ENCODE measurements at places on chromosomes 7 and 10.

GRCh38 chr10:128476845-128477244 lies 350.6 kb upstream of the MKI67 start:
- H3K4me1 ChIP-seq = no peaks in the 10 kb centered on the region
- H3K36me3 ChIP-seq = no peaks in the 10 kb centered on the region
- H3K27me3 ChIP-seq = no peaks in the 10 kb centered on the region

- H3K36me3 ChIP-seq = no peaks in the 10 kb centered on the region
- no peaks in the 10 kb centered on the region for H3K27me3 ChIP-seq
- no peaks in the 10 kb centered on the region for H3K4me1 ChIP-seq
- no peak overlapping the region for H3K27ac ChIP-seq
- DNase-seq = no peak
Observed at GRCh38 chr7:41588341-41588740, 114.5 kb downstream of the INHBA start.

- no peaks in the 10 kb centered on the region for H3K36me3 ChIP-seq
- peak; percentile 33 for DNase-seq
- no peak overlapping the region for H3K27ac ChIP-seq
- no peak overlapping the region for H3K4me3 ChIP-seq
- no peaks in the 10 kb centered on the region for H3K4me1 ChIP-seq
- no peaks in the 10 kb centered on the region for H3K27me3 ChIP-seq
Observed at GRCh38 chr10:50367732-50368131, 116.4 kb upstream of the ASAH2 start.

GRCh38 chr10:87804939-87805569 lies 13.0 kb downstream of the ATAD1 start:
- DNase-seq = no peak
- no peak overlapping the region for H3K4me3 ChIP-seq
- H3K27me3 ChIP-seq = no peaks in the 10 kb centered on the region
- no peak overlapping the region for H3K27ac ChIP-seq
- peaks cover 97% of the 10 kb centered on the region for H3K36me3 ChIP-seq
- no peaks in the 10 kb centered on the region for H3K4me1 ChIP-seq

DNA sequence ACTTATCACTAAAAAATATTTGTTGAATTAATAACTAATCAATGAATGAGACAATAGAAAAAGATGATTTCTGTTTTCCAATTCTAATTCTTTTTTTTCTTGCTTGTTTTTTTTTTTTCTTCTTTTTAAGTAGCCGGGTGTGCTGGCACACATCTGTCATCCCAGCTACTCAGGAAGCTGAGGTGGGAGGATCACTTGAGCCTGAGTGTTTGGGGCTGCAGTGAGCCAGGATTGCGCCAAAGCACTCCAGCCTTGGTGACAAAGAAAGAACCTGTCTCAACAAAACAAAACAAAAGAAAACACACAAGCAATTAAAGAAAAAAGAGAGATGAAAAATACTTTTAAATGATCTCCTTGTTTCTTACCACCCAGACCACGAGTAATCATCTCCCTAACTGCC lies 1109.3 kb downstream of the REEP3 start:
- no peak overlapping the region for H3K27ac ChIP-seq
- DNase-seq = no peak
- H3K27me3 ChIP-seq = no peaks in the 10 kb centered on the region

- H3K4me3 ChIP-seq = no peak overlapping the region
- H3K4me1 ChIP-seq = no peaks in the 10 kb centered on the region
- 0 out of 2 replicates have a peak, but pooled peaks cover 2% of the 10 kb centered on the region for H3K27me3 ChIP-seq
- no peaks in the 10 kb centered on the region for H3K36me3 ChIP-seq
Observed at GRCh38 chr7:150947761-150948651, 30.1 kb downstream of the KCNH2 start.

DNA sequence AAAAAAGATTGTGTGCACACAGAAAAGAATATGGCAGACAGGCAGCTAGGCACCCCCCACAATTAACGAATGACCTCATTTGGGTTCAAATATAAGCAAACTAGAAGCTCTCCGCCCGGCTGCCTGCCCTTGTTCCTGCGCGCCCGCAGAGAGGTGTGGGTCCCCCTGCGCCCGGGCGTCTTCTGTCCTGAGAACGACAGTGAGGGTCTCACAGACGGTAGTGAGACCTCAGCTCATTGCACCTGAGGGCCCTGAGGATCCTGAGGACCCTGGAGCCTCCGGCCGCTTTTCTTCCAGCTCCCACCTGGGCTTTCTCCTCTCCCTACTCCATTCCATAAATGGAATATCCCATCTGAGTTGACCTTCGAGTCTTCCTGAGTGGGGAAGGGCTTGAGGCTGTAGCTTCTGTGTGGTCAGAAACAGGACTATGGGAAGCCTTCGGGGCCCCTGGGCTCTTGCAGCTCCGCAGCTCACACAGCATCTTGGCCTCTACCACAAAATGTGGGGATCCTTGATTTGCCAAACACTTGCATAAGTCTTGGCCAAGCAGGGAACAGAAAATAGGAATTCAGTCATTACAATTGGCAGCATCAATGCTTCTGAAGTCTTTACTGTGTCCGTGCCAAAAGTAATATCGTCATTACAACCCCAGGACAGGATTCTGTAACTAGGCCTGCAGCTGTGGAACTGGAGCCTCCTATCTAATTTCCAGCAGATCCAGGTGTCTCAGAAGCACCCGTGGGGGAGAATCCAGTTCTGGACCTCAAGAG lies 43.8 kb downstream of the JAKMIP3 start:
- no peaks in the 10 kb centered on the region for H3K36me3 ChIP-seq
- no peak for DNase-seq
- no peaks in the 10 kb centered on the region for H3K27me3 ChIP-seq
- no peak overlapping the region for H3K27ac ChIP-seq
- H3K4me3 ChIP-seq = no peak overlapping the region

DNA sequence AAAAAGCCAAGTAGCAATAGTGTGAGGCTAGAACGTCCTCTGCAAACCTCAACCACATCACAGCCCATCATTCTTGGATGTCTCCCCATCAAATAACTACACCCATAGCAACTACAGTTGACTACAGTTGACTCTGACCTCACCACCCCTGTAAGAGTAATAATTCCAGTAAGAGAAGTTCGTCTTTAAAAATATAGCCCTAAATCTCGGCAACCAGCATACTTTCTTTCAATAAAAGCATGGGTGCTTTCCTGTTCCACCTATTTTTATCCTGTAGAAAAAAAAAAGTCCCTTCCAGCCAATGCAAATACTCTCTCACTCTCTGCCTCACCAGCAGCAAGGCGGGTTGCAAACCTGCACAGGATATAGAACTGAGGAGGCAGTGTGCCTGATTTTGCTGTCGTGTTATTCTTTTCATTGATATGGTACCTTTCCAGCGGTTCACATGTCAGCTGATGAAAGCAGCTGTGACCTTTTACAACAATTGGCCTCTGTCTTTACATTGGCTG lies 187.5 kb upstream of the NFE2L3 start:
- H3K27ac ChIP-seq = no peak overlapping the region

- peak; percentile 30 for DNase-seq
- no peak overlapping the region for H3K4me3 ChIP-seq
- H3K36me3 ChIP-seq = peaks cover 3% of the 10 kb centered on the region
- peak overlapping the region; percentile 57 for H3K27ac ChIP-seq
- no peaks in the 10 kb centered on the region for H3K27me3 ChIP-seq
Observed at GRCh38 chr7:99380823-99381663, 6.5 kb downstream of the ARPC1B start.

GRCh38 chr7:22885797-22886261 lies 63.2 kb upstream of the TOMM7 start:
- H3K27me3 ChIP-seq = peaks cover 73% of the 10 kb centered on the region
- no peak for DNase-seq
- no peak overlapping the region for H3K27ac ChIP-seq
- no peaks in the 10 kb centered on the region for H3K4me1 ChIP-seq
- no peak overlapping the region for H3K4me3 ChIP-seq

DNA sequence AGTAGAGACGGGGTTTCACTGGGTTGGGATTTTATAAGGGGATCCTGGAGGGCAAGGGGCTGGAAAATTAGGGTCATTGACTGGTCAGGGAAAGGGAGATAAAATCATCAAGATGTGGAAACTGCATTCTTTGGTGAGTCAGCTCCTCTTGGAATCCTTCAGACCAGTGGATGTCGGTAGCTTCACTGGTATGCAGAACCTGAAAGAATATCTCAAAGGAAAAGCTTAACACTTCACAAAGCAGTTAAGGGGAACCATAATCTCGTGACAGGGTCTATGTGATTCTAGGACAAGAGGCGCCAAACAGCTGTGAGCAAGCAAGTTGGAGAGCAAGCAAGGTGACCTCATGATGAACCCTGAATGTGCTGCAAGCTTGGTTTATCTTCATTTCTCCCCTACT lies 634.7 kb upstream of the AUTS2 start:
- no peaks in the 10 kb centered on the region for H3K36me3 ChIP-seq
- H3K27me3 ChIP-seq = no peaks in the 10 kb centered on the region
- DNase-seq = no peak
- peaks cover 7% of the 10 kb centered on the region for H3K4me1 ChIP-seq

- no peak overlapping the region for H3K4me3 ChIP-seq
- no peaks in the 10 kb centered on the region for H3K4me1 ChIP-seq
- DNase-seq = no peak
- no peak overlapping the region for H3K27ac ChIP-seq
- no peaks in the 10 kb centered on the region for H3K27me3 ChIP-seq
- H3K36me3 ChIP-seq = no peaks in the 10 kb centered on the region
Observed at GRCh38 chr10:59991661-59992060, 85.3 kb upstream of the CCDC6 start.

DNA sequence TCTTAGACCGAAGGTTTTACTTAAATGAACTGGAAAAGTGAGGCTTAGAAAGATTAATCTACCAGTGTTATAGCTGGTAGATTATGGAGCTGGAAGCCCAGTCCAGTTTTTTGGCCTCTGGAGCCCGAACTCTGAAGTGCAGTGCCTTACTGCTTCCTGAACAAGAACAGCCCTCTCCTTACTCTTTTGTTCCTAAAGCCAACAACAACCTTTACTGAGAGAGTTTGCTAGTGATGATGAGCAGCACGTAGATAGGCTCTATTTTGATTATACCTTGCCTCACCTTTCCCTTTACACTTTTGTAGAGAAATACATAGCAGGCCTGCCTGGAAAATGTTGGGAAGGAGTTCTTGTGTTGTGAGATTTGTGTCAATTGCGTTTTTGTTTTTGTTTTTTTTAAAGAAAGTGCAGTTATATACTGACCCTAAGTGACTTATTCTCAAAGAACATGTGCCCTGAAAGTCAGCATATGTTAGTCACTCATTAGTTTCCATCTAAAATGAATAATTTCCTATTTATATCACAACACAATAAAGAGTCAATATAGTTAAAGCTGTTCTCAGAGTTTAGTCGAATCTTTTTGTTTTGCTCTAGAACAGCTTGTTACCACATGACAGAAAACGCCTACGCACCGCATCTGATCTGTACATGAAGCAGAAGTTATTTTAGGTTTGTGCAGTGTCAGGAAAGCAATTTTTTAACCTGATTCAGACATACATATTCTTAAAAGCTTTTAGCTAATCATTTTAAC lies 33.0 kb downstream of the PLEKHA1 start:
- no peak overlapping the region for H3K4me3 ChIP-seq
- H3K27ac ChIP-seq = no peak overlapping the region

DNA sequence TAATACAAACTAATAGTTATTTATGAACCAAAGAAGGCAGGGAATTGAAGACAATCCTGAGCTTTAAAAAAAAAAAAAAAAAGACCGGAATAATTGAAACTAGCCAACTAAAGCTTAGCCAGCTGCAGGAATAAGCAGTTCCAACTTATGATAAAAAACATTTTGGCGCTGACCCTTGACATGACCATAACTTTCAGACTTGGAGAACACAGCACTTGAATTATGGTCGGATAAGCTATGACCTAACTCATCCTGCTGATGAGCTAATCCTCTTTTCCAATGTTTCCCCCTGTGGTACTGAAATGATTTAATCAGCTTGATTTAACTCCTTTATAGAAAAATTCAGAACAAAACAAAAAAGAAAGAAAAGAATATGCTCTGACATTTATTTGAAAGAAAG lies 181.8 kb downstream of the DGKB start:
- H3K27me3 ChIP-seq = no peaks in the 10 kb centered on the region
- no peaks in the 10 kb centered on the region for H3K36me3 ChIP-seq
- no peak for DNase-seq
- H3K4me3 ChIP-seq = no peak overlapping the region
- H3K4me1 ChIP-seq = peaks cover 3% of the 10 kb centered on the region
- no peak overlapping the region for H3K27ac ChIP-seq

GRCh38 chr10:114239117-114239993 lies at the start of gene VWA2:
VWA2 (plus strand) TSS chr10:114239254; CDS start chr10:114248714, 9,460 bp downstream.
- no peak for DNase-seq
- H3K36me3 ChIP-seq = no peaks in the 10 kb centered on the region
- peaks cover 16% of the 10 kb centered on the region for H3K27me3 ChIP-seq
- H3K4me3 ChIP-seq = no peak within 1 kb of the TSS

DNA sequence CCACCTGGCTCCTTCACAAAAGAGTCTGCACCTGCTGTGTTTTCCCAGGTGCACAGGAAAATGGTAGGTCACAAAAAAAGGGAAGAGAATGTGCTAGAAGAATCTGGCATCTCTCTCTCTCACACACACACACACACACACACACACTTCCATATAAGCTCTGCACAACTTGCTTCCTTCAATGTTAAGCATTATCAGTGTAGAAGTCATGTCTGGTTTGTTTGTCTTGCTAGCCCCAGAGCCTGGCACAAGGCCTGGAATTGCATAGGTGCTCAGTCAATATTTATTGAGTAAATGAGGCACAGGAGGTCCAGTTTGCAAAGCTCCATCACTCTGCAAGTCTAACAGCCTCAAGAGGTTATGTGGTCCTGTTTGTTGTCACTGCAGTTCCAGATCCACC lies 867.3 kb upstream of the AUTS2 start:
- no peaks in the 10 kb centered on the region for H3K36me3 ChIP-seq
- H3K4me1 ChIP-seq = peaks cover 4% of the 10 kb centered on the region
- no peak overlapping the region for H3K4me3 ChIP-seq

GRCh38 chr7:137110535-137110934 lies 233.0 kb downstream of the PTN start:
- no peaks in the 10 kb centered on the region for H3K27me3 ChIP-seq
- DNase-seq = no peak
- H3K27ac ChIP-seq = no peak overlapping the region
- H3K4me3 ChIP-seq = no peak overlapping the region

- no peak for DNase-seq
- no peaks in the 10 kb centered on the region for H3K36me3 ChIP-seq
- H3K27me3 ChIP-seq = no peaks in the 10 kb centered on the region
Observed at GRCh38 chr10:23055424-23056185, 39.8 kb upstream of the MSRB2 start.

- no peaks in the 10 kb centered on the region for H3K36me3 ChIP-seq
- no peak overlapping the region for H3K4me3 ChIP-seq
- DNase-seq = no peak
- no peak overlapping the region for H3K27ac ChIP-seq
- H3K27me3 ChIP-seq = no peaks in the 10 kb centered on the region
Observed at GRCh38 chr10:43706166-43706565, 57.5 kb upstream of the ZNF32 start.
